ENCODE measurements at places on chromosomes 2 and 18.

DNA sequence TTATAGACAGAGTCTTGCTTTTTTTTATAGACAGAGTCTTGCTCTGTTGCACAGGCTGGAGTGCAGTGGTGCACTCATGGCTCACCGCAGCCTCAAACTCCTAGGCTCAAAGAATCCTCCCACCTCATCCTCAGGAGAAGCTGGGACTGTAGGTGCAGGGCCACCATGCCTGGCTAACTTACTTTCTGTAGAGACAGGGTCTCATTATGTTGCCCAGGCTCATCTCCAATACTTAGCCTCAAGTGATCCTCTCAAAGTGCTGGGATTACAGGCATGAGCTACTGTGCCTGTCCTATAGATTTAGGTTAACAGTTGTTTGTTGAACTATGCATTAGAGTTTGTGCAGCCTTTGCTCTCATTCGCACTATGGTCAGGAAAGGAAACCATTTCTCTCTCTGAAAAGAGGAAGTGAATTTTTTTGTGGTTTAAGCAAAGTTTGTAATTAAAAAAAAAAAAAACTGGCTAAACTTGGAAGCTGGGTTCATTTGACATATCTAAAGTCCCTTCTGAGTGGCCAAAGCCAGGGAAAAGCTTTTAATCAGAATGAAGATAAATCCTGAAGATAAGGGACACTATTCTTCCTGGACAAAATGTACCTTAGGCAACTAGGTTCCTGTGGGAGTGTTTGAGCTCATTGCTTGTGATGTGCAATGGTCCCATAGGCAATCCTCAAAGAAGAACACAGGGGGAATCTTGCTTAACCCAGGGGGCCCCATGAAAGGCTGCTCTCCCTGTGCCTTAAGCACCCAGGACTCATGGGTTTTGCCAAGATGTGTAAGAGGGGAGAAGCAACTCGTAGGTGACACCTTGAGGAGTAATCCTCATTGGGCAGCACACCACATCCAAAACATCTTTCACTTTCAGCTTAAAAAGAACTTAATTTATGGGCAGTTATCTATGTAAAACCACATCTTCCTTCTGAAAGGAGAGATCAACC, 201.7 kb downstream of the MREG start:
- no peak for DNase-seq

- peak; percentile 2 for DNase-seq
Measured at GRCh38 chr2:209830722-209831465, 59.3 kb downstream of the UNC80 start.

DNA sequence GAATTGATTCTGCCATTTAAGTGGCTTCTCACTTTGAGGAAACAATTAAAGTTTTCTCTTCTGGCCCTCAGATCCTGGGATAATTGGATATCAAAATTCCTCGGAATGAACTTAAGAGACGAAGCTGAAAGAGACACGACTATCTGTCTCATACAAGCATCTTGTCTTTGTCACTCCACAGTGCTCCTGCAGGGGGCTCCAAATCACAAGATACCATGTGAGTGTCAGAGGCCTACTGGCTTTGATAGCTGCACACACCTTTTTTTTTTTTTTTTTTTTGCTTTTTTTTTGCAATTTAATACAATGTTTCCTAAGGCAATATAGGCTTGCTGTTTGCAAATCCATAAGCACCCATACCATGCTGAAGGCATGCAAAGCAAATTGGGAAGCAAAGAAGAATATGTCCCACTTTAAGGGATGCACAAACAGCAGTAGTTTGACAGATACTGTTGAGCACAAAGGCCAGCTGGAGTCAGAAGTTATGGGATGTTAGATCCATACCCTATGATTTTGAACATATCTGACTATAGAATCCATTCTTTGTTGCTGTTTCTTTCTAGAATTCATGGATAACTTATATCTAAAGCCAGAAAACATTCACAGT, 109.0 kb upstream of the CBLN2 start:
- peak; percentile 58 for DNase-seq

GRCh38 chr2:85699325-85699724, 5.2 kb downstream of the GNLY start:
- no peak for DNase-seq

All from epithelial cell of esophagus (primary cell).